ENCODE measurements at places on chromosomes 4 and X.

GRCh38 chr4:140315438-140315837 is 58.0 kb upstream of the SCOC start:
- no peak for DNase-seq

- DNase-seq: no peak
Measured at GRCh38 chrX:95885074-95885473, 799.6 kb upstream of the DIAPH2 start.

DNA sequence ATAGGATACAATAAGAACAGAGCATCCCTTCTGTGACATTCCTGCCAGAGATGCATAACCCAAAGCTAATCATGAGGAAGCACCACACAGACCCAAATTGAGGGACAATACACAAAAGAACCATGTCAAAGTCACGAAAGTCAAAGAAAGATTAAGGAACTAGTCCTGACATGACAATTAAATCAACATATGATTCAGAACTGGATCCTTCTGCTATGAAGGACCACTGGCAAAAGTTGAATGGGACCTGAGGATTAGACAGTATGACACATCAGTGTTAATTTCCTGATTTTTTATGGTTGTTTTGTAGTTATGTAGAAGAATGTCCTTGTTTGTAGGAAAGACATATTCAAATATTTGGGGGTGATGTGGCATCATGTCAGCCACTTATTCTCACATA is 13.9 kb downstream of the ACOT9 start:
- DNase-seq: no peak

- no peak for DNase-seq
Measured at GRCh38 chr4:110055158-110055768, 142.6 kb downstream of the EGF start.

- no peak for DNase-seq
Measured at GRCh38 chrX:118553042-118553710, 57.6 kb downstream of the DOCK11 start.

GRCh38 chrX:50117476-50117875 is 83.3 kb downstream of the AKAP4 start:
- no peak for DNase-seq

Data from ELR (cell line).